ENCODE measurements at places on chromosomes 3 and 15.
A peak's percentile ranks its signal among the peaks of the same experiment; 100 is the strongest.

DNA sequence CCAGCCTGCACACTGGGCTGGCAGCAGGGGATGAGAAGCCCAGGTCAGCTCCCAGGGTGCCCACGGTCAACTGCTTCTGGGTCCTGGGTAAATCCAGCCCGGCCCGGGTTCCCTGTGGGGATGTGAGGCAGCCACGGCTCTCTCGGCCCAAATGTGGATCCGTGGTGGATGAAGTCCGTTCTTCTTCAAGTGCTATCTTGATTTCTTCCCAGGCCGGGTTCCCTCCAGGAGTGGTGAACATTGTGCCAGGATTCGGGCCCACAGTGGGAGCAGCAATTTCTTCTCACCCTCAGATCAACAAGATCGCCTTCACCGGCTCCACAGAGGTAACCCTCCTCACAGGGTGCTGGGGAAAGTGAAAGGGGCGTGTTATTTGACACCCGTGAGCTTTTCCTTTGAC is 16.1 kb downstream of the ALDH1A3 start:
- DNase-seq, result no peak

- DNase-seq, result no peak
These were observed 180.5 kb upstream of the RASGRP1 start for GRCh38 chr15:38745126-38745525.

- no peak for DNase-seq
These were observed 185.9 kb upstream of the LINGO1 start for GRCh38 chr15:77818484-77819047.

- no peak for DNase-seq
These were observed 49.9 kb downstream of the RPLP1 start for GRCh38 chr15:69502470-69503045.

GRCh38 chr3:98521897-98522543 is 682 bp downstream of the CLDND1 start:
- peak; percentile 87 for DNase-seq

DNA sequence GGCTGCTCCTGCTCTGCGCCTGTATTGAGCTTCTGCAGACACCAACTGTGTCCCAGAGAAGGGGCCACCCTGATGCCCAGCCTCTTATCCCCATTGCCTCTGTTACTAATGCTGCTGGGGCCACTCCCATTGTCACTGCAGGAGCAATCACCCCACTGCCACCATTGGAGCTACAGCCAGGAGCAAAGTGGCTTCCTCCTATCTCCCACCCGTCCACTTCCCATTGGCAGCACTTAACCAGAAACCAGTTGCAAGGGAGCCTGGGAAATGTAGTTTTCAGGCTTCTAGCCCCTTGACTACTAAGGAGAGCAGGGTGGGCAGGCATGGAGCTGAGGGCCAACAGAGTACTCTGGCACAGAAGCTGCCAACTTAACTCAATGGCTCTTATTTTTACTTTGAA is 55.9 kb upstream of the KLF13 start:
- no peak for DNase-seq

- DNase-seq, result no peak
These were observed 50.1 kb upstream of the GATM start for GRCh38 chr15:45428491-45428890.

- no peak for DNase-seq
These were observed 76.8 kb downstream of the TNIK start for GRCh38 chr3:171383206-171384018.

DNA sequence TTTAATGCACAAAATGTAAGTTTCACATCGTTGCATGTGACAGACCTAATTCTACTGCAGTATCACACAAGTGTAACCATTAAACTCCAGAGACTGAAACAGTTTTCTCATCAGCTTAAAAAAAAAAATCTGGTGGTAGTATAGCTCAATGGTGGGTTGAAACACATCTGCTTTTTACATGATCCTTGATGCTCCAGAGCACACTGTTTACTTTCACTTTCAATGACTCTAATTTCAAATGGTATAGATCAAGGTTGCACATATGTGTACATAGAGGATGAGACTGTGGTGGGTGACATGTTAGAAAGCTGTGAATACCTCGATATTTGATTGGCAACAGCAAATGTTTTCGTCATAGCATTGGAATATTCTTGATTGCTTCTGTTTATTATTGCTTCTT is 22.4 kb downstream of the MCTP2 start:
- no peak for DNase-seq

DNA sequence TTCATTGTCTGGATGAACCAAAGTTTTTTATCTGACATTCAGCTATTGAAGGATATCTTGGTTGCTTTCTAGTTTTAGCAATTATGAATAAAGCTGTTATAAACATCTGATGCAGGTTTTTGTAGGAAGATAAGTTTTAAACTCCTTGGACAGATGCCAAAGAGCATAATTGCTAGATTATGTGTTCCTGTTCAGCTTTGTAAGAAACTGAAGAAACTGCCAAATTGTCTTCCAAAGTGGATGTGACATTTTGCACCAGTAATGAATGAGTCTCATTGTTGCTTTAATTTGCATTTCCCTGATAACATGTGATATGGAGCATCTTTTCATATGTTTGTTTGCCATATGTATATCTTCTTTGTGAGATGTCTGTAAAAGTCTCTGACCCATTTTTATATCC is 239.9 kb upstream of the TTC14 start:
- DNase-seq, result no peak

GRCh38 chr3:46413951-46414350 is 6.9 kb downstream of the CCRL2 start:
- no peak for DNase-seq

DNA sequence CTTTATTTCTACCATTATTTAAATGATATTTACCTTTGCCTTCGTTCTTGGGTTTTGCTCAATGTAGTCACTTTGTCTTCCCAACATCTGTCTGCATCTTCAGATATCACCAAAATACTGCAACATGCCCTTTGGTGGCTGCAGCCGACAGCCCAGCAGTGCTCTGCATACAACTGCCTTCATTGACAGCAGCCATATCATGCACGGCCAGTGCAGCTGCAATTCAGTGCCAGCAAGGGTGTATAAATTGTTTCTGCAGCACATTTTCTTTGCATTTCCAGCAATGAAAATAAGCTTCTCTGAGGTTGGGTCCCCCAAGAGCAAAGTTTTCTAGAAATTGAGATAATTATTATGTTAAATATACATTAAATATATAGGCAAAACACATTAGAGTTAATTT is 6.0 kb upstream of the PLSCR5 start:
- no peak for DNase-seq

DNA sequence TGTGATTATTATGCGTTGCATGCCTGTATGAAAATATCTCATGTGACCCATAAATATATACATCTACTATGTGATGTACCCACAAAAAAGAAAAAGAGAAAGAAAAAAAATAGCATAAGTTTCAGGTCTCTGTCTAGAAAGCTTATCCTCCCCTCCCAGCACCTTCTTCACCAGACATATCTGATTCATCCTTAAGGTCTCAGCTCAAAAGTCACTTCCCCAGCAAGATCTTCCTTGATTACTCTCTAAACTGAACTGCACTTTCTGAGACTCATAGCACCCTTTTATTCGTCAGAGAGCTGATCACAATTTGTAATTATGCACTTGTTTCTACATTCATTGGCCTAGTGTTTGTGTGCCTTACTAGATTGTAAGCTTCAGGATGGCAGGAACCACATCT is 11.1 kb upstream of the PTPN9 start:
- DNase-seq, result no peak

GRCh38 chr15:34665498-34666116 is 82.2 kb upstream of the GOLGA8B start:
- no peak for DNase-seq

DNA sequence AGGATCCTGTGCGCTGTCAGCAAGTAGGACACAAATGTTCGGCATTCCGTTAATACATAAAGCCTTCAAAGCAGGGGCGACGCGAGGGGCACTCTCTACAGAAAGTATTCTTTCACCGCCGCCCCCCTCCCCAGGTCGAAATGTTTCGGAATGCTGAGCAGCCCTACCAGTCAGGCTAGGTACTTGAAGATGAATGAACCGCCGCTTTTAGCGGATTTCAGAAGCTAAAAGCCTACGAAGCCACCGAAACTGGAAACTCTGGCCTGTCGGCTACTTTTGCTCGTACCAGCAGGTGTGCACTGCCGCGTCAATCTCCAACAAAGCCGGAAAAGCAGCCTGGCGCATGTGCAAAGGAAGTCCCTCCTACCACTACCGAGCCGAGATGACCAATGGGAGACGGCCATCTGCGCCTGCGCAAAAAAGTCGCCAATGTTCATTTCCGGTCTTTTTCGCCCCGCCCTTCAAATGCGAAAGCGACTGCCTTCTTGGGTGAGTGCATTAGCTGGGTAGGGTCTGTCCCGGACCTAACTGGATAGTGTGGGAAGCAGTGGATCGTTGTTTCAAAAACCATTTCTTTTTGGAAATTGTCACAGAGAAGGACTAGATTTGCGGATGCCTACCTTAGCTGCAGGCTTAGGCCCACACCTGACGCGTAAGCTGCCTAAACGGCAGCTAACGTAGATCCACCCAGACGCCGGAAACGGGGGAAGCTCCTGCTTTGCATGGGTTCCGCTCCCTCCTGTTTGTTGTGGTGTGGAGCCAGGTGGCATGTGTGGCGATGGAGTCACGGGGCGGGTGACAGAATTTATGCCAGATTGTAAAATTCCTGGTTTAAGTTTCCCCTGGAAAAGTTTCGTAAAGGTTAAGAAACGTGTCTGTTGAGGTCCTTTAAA is at the start of gene WDR5B:
WDR5B (minus strand) TSS at position 301 of the 893 bp plus-strand sequence. CDS start 534 bp downstream, outside the sequence.
- peak; percentile 98 for DNase-seq

DNA sequence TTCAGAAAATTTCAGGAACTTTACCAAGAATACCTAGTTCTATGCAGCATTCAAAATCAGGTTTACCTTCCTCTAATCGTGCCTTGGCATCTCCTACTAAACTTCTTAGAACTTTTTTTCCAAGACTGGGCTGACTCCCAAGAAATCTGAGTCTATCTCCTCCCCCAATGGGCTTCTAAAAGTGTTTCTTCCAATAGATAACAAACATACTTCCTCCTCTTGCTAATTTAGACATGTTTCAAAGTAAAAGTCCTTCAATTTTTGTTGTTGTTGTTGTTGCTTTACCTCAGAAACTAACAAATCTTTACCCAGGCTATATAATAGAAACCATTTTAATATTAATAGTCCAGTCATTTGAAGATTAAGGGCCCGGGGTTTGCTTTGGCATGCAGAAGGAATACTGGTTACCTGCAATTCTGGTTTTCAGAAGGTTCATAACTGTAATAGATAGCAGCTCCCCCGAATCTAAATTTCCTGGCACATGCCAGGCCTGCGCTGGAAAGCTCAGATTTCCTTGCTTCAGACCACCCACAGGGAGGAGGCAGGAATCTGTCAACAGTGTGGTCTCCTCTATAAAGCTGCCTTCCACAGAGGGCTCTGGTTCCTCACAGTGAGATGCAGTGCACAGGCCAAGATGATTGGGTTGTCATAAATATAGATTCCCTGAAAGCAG is 188.7 kb downstream of the THRB start:
- no peak for DNase-seq

DNA sequence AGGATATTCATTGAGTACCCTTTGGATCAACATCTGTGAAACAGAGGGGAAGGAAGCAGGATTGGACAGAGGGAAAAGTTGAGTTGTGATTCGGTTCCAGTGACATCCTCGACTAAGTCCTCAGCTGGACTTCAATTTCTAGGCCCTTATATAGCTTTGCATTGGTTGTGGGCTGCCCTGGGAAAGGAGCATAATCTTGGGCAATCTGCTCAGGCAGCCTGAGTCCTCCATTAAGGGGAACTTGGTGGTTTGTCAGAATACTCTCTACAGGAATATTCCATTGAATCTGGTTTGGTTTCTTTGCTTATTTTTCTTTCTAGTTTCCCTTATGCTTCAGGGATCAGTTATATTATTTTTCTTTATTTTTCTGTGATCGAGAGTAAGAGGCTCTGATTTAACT is 94.1 kb downstream of the TCF12 start:
- no peak for DNase-seq

DNA sequence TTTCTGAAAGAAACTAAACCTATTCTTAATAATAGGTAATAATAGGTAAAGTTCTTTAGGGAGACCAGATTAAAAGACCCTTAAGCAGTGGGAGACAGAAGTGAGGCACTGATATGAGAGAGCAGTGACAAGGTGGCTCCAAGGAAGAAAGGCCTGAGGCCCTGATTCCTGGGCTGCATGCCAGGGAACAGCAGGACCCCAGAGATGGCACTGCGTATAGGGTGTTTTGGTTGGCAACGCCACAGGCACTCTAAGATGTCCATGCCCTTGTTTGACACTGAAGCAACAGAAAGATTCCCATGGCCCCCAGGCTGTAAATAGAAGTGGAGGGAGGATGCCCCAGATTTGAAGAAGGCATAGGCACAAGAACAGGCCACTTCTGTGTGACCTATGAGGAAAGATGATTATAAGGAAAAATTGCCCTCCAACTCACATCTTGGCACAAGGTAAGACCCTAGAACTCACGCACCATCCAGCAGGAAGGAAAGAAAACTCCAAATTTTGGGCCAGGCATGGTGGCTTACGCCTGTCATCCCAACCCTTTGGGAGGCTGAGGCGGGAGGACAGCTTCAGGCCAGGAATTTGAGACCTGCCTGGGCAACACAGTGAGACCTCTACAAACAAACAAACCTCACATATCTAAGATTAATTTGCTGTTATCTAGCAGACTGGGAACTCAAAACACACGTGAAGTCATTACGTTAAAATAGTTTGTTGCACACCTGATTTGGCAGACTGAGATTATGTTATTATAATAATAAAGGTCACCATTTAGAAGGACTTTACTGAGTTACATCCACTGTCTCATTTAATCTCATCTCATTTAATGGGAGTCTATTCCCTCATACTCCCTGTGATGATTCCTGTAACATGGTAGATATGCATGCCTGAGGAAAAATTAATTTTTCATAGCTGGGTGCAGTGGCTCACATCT is 10.5 kb upstream of the BLM start:
- no peak for DNase-seq

GRCh38 chr15:88242586-88243555 is 13.7 kb downstream of the NTRK3 start:
- no peak for DNase-seq

GRCh38 chr3:64518950-64519349 is 168.8 kb downstream of the ADAMTS9 start:
- peak; percentile 75 for DNase-seq

All from epithelial cell of esophagus (primary cell).